ENCODE measurements at places on chromosomes 5 and 9.

GRCh38 chr9:96720435-96720834 lies 57.5 kb downstream of the ZNF510 start:
- no peak for DNase-seq

- DNase-seq, result no peak
These were observed 11.7 kb upstream of the TMED7 start for GRCh38 chr5:115637507-115637906.

DNA sequence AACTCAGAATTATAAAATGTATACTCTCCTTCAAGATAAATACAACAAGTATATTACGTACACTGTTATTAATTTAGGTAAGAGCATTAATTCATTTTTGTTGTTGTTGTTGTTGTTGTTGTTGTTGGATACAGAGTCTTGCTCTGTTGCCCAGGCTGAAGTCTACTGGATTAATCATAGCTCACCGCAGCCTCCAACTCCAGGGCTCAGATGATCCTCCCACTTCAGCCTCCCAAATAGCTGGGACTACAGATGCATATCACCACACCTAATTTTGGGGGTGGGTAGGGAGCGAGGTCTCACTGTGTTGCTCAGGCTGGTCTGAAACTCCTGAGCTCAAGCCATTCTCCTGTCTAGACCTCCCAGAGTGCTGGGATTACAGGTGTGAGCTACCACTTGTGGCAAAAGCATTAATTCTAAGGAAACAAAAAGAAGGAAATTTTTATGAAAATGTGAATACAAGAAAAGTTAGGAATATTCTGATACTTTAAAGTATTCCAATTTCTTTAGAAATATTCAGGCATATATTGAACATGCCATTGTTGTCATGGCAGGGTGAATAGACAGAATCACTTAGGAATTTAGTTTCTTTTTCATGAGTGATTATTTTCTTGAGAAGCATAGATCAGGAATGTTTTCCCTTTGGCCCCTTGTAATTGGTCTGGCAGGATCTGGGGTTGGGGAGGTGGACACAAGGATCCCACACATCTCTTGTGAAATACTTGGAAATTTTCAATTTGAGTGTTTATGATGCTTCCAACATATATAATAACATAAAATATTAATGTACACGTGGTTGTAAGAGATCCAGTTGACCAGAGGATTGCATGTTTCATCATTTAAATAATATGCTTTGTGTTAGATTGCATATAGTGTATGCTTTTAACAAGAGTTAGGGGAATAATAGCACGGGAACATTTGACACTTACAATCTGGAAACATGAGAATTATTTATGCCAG lies 263.6 kb downstream of the FANCC start:
- DNase-seq, result no peak

DNA sequence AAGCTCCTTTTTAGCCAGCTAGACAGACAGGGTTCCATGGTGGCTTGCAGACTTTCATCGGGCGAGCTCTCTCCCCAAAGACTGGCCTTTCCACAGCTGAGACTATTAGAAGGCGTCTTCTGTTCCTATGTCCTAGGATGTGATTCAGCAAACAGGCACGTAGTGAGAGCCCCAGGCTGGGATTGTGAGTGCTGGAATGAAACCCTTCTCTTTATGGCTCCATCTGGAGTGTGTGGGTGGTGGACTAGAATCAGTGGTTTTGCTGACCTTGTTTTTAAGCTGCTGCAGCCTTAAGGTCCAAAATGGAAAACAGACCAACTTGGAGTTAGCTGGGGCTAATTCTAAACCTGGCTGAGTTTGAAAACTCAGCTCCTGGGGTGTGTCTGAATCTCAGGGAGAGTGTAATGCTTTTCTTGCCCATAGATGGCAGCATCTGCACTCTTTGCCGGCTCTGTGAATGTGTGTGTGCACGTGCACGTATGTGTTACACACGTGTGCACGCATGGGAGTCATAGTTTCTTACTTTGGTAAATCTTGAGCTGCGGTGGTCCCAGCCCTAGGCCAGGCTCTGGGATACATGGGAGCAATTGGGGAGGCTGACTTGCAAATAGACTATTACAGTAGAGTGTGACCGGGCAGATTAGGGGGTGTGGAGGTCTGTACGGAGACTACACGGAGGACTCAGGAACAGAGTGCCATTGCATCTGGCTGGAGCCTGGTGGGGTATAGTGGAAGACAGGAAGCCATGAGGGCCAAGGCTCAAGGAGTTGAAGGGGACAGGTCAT lies 10.7 kb downstream of the GSN start:
- DNase-seq, result peak; percentile 49

DNA sequence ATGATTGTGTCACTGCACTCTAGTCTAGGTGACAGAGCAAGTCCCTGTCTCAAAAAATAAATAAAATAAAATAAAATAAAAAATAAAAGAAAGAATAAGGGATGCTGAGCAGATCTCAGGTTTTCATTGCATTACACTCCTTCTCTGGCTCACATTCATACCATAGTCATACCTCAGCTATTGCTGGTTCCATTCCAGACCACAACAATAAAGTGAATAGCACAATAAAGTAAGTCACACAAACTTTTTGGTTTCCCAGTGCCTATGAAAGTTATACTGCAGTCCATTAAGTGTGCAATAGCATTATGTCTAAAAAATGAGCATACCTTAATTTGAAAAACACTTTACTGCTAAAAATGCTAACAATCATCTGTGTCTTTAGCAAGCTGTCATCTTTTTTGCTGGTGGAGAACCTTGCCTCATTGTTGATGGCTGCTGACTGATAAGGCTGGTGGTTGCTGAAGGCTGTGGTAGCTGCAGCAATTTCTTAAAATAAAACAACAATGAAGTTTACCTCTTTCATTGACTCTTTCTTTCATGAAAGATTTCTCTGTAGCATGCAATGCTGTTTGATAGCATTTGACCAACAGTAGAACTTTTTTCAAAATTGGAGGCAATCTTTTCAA lies 415.7 kb downstream of the ZNF608 start:
- DNase-seq, result no peak

DNA sequence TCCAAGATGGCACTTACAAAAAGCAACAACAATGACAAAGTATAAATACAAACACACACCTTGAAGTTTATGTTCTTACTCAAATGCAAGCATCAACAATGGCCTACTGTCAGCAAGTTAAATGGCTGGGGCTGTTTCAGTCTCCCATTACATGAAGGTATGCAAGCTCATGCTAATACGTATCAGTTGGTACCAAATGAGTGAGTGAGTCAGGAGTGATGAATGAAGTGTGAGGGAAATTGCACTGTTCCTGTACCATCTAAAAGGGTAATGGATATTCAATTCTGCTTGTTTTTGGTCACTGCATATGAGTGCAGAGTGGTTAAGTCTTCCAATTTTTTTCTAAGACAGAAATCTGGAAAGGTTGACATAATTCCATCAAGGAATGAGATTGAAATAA lies 964.9 kb downstream of the MAT2B start:
- no peak for DNase-seq

- no peak for DNase-seq
These were observed 237.2 kb upstream of the CTNND2 start for GRCh38 chr5:12141496-12141895.

DNA sequence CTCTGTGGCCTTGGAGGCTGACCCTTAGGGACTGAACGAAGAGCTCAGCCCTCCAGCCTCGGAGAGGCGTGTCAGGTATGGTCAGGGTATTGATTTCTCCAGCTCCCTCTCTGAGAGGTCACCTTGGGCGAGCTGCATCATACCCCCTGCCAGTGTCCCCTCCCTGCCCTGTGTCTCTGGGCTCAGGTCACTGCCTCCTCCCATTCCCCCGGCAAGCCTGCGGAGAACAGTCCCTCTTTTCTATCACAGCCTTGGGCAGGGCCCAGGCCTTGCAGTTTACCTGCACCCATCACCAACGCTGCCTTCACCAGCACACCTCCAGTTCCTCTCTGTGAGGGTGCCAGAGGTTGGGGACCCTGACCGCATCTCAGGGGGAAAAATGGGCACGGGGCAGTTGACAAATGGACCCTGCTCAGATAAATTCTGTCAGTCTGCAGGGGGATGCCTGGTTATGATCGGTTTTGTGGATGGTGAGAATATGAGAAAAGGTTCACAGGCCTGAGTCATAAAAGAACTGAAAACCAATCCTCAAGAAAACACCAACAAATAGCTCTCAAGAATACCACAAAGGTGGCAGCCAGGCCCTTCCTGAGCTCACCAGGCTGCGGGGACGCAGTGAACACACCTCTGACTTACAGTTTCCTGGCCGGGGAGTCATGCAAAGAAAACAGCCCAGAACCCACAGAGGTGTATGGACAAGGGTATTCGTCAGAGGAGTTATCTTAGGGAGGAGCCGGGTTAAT lies 24.7 kb upstream of the RXRA start:
- peak; percentile 61 for DNase-seq

GRCh38 chr5:151745071-151745705 lies 13.2 kb downstream of the ATOX1 start:
- DNase-seq, result peak; percentile 70

GRCh38 chr5:117889596-117889995 lies 1098.8 kb downstream of the DTWD2 start:
- no peak for DNase-seq

DNA sequence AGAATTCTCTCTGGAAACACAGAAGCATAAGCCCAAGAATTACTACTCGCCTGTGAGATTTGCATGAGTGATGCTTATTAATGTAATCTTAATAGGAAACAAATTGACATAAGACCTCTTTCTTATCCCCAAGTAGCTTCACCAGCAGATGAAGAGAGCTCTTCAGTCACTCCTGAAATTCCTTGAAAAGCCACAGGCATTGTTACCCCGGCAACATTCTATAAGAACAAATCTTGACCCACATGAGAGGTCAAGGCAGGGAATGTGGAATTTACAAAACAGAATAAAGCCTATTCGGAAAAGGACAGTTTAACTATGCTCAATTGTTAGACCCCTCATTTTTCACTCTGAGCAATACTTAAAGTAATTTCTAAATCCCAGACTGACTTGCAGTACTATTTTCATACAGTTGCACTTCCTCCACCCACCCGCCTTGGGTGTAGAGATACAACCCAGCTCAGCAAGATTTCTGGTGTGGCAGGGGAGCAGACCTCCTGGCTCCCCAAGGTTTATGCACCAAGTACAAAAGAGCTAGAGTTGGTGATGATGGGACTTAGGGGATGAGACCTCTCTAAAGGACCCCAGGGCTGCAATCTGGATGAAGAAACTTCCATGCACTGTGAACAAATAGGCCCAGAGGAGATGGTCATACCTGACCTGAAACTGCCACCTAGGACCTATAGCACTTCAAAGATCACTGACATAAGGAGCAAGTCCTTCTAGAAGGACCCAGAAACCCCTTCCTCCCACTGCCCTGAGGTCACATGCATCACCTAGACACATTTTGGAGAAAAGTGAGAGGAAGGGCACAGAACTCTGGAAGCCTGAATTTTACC lies 242.1 kb downstream of the ZNF608 start:
- no peak for DNase-seq

- no peak for DNase-seq
These were observed 536.4 kb downstream of the RASEF start for GRCh38 chr9:82526577-82526976.

- DNase-seq, result no peak
These were observed 74.8 kb upstream of the TGFBR1 start for GRCh38 chr9:99030092-99030511.

GRCh38 chr5:113059232-113060040 lies 82.8 kb downstream of the DCP2 start:
- no peak for DNase-seq

DNA sequence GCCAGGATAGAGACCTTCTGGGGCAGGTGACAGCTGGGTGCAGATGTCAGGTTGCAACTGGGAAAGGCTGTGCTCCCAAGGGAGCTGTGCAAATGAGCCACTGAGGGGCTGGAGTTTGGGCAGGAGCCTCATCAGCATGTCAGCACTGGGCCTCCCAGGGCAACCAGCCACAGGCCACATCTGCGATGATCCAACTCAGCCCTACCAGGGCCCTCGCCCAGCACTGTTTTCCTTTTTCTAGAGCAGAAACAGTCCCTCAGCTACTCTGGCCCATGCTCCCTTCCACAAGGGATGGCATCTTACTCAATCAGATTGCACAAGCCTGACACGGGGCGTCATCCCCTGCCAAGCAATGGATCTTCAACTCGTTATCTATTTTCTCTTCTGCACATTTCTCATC lies 24.8 kb downstream of the NIPAL4 start:
- peak; percentile 32 for DNase-seq

DNA sequence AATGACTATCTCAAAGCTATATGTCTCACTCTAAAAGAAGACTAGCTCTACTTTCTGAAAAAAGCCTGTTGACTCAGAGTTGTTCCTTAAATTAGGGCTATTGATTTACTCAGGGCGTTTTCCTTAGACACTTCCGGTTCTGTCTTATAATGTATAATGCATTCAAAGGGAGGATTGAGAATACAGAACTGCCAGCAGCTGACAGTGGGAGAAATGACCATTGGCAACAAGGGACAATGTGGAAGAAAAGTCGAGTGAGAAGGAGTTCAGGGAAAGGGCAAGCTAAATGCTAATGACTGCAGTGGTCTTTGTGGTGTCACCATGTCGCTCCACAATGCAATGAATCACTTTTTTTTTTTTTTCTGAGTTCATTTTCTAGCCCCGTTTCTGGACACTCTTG lies 65.7 kb upstream of the ANKH start:
- DNase-seq, result peak; percentile 16

DNA sequence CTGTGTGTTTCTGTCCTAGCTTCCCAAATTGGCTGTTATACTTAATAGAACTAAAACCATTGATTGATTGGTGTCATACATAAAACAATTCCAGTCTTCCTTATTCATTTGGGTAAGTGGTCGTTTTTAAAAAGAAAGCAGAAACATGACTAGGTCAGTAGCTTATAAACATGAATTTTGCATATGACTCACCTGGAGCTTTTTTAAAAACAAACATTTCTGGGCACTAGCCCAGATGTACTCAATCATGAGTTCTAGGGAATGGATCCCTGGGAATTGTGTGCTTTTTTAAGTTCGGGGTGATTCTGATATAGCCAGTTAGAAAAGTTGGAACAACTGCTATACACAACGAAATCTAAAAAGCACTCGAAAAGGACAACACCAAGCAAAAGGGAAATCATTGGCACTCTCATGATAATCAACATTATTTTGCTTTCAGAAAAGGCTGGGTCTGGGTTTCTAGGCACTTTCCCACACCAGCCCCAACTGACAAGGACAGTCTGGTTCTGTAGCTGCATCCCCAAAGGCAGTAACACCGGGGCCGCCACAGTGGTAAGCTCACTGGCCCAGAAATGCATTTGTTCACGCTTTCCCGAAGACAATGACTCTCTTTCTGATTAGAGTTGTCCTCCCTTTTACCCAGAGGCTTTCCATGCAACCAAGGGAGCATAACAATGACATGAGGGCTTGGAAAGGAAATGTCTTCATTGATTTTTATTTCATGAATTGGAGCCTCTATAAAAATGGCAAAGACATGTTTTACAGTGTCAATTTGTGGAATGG lies 664.9 kb upstream of the WWC1 start:
- no peak for DNase-seq

GRCh38 chr9:76799473-76799872 lies 35.2 kb downstream of the PCA3 start:
- DNase-seq, result no peak

GRCh38 chr9:36136894-36137391 lies 410 bp downstream of the GLIPR2 start:
- no peak for DNase-seq
